Erythroblast (primary cell): ENCODE measurements at places on chromosomes 4 and X.

GRCh38 chr4:6443035-6444023 lies 29.1 kb downstream of the PPP2R2C start:
- DNase-seq, result no peak

DNA sequence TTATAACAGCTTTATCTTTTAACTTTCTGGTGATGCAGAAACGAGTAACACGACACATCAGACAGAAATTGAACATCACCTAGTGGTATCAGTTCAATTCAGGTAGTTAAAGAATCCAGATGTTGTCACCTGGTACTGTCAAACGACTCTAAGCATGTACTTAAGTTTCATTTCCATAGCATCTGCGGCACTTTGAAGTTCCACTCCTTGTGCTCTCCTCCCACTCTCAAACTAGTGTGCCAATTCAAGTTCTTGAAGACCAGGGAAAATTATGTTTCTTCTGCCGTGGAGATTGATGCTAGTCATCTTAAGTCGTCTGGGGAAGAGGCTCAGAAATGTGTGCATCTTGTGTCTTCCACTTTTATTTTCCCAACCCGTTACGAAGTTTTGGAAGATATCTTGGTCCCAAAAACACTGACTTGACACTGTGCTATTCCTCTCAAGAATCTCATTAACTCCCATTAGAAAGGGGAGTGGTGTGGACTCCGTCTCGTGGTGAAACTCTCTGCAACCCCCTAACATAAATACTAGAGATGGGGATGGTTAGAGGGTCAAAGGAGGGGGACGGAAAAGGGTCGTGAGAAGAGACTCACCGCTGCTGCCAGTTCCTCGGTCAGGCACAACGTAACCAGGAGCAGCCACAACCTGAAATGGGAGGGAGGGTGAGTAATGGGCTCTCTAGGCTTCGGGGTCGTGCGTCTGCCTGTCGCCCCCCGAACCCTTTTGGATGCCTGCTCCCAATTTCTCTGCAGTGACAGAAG lies 693 bp downstream of the COL4A6 start:
- peak; percentile 3 for DNase-seq

DNA sequence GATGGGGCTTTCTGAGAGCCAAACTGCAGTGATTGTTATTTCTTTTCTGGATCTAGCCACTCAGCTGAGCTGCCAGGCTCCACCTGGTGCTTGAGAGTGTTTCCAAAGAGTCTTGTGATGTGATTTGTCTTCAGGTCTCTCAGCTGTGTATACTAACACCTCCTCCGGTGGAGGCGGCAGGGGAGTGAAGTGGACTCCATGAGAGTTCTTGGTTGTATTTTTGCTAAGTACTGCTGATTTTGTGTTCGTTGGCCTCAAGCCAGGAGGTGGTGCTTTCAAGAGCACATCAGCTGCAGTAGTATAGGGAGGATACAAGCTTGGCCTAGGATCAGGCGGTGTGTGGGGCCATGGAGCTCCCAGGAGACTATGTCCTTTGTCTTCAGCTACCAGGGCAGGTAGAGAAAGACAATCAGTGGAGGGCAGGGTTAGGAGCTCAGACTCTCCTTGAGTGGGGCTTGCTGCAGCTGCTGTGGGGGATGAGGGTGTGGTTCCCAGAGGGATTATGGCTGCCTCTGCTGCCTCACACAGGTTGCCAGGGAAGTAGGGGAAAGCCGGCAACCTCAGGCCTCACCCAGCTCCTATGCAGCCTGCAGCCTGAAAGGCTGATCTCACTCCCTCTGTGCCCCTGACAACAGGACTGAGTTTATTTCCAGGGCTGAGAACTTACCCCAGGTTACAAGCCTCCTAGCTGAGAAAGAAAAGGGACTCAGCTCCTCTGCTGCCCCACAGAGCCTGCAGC lies 62.4 kb downstream of the NPFFR2 start:
- DNase-seq, result no peak

DNA sequence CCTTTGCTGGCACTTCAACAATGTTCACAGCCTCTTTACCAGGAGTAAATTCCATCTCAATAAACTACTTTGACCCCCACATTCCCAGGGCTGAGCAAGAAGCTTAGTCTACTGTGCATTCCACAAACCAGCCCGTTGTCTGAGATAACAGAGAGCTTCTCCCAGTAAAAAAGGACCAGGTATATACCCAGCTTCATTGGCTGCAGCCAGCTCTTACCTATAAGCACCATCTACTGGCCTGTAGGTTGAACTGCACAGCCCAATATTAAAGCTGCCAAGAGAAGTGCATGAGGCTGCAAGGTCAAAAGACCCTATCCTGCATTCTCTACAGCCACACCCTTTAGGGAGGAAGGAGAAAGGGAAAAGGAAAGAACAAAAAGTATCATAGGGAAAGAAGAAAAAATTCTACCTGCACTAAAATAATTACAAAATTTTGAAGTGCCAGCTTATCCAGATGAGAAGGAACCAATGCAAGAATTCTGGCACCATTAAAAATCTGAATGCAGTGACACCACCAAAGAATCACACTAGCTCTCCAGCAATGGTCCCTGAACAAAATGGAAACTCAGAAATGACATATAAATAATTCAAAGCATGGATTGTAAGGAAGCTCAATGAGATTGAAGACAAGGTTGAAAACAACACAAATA lies 45.7 kb upstream of the INTU start:
- peak; percentile 35 for DNase-seq

DNA sequence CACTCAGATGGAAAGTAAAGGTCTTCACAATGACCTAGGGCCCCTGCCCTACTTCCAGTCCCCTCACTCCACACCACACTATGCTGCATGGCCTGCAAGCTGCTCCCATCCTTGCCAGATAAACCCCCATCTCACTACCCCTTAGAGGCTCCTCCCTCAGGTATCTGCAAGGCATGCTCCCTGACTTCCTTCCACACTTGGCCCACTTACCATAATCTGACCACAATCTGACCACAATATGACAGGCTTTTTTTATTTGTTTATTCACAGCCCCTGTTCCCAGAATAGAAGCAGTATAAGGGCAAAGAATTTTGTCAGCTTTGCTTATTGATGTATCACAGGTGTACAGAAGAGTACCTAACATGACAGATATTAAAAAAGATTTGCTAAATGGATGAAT lies 124.7 kb downstream of the CAMK2D start:
- no peak for DNase-seq

DNA sequence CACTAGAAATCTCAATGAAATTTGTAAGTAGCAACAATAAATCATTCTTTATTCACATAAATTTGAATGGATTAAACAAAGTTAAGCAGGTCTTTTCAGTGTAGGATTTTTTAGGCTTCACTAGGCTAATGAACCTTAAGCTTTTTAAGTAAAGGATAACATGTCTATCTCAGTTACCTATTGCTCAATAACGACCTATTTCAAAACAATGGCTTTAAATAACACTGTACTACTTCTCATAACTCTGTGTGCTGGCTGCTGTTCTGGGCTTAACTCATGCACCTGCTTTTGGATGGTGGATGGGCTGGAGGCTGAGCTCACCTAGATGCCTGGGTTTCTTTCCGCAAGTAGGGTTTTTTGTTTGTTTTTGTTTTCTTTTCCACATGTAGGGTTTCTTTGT lies 495.0 kb upstream of the SLIT2 start:
- no peak for DNase-seq

DNA sequence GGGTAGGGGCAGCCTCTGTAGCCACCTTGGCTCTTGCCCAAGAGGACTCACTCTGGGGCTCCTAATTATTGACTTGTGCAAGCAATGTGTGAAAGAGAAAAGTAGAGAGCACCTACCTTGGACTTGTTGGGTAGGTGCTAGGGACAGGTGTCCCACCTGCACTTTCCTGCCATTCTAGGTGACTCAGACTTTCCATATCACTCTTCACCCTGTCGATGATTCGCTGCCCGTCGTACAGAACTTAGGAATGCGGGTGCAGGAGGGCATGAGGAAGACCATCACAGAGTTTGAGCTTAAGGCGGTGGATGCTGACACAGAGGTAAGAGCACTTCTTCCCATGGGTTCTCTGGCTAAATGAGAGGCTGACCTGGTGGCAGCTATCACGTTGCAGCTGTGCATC lies 87.3 kb upstream of the ANXA3 start:
- DNase-seq, result no peak

DNA sequence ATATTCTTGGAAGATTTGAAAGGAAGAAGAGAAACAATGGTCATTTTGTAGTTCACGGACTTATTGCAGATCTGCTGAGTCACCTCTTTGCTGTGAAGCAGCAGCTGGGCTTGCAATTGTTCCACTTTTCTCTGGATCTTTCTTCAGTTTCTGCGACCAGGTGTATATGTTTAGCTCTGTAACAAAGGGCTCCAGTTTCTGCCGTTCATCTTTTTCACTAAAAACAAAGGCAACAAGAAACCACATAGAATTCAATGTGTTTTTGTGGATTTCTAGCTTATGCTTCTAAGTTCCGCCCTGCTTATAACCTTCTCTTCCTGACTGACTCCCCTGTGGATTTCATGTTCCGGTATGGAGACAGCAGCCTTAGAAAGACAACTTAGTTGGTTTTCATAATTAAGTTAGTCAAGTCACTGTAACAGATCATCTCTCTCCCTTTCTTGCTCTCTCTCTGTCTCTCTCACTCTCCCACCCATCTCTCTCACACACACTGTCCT lies 121.6 kb upstream of the EPHA5 start:
- no peak for DNase-seq
